Mucosa of gallbladder (tissue), 1 donor: ENCODE measurements at places on chromosomes 16 and 17.

DNA sequence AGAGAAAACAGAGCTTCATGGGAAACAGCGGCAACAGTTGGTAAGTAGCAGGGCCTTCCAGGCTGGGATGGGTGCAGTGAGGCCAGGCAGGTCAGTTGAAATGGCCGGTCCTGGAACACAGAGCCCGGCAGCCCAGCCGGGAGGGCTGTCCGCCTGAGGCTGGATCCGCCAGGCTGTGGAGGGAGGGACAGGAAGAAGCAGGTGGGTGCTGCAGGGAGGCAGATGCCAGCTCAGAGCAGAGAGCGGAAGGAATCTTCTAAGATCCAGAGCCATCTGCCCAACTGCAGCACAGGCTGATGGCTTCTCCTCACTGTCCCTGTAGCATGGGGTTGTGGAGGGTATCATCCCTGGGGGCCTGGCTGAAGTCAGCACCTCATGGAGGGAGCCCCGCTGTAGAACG, 599 bp downstream of the RNF112 start:
- DNase-seq: no peak

DNA sequence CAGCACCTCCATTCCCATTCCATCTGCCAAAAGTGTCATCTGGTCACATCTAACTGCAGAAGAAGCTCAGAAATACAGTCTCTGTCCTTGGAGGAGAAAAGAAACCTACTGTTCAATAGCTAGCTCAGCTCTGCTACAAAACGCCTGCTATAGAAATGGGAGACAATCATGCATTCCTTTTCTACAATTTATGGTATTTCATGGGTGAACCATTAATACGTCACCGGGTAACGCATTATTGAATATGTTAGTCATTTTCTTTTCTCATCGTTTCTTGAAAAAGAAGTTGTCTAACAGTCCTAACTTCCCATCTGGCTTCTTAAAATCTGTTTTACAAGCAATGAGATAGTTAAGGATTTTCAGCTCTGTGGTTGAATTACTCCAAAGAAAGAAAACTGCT, 496.7 kb upstream of the RBFOX1 start:
- DNase-seq: no peak

GRCh38 chr17:61157246-61157886, 242.3 kb upstream of the TBX2 start:
- DNase-seq: no peak

DNA sequence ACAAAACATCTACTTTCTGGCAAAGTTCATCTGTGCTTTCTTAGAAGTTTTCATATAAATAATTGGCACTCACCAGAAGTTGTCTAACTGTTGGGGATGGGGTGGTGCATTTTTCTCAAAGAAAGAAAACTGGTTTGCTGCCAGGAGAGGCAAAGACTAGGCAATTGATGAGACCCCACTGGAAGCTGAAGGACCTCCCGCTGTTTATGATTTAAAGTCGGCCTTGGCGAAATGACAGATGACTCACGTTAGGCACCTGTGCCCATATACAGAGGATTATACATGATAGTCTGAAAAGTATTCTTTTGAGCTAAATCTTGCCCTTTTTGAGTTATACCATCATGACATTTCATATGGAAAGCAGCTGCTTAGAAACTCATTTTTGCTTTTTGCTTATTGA, 193.0 kb upstream of the ZFHX3 start:
- no peak for DNase-seq

- no peak for DNase-seq
These were observed 69.2 kb downstream of the SDR42E1 start for GRCh38 chr16:81942007-81942601.

DNA sequence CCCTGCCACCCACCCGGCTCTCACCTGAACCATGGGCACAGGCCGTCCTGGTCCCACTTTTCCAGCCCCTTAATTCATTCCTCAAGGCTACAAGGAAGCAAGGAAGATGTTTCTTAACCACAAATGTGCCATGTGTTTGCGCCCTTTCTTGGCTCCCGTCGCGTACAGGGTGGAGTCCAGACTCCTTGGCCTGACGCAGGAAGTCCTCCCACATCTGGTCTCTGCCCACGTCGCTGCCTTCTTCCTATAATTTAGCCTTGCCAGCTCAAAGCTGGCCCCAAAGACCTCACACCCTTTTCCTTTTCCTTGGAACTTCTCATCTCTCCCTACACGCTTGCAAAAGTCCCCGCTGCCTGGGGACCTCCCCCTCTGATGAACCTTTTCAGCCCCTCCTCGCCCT, 38.8 kb upstream of the BHLHA9 start:
- DNase-seq: no peak

DNA sequence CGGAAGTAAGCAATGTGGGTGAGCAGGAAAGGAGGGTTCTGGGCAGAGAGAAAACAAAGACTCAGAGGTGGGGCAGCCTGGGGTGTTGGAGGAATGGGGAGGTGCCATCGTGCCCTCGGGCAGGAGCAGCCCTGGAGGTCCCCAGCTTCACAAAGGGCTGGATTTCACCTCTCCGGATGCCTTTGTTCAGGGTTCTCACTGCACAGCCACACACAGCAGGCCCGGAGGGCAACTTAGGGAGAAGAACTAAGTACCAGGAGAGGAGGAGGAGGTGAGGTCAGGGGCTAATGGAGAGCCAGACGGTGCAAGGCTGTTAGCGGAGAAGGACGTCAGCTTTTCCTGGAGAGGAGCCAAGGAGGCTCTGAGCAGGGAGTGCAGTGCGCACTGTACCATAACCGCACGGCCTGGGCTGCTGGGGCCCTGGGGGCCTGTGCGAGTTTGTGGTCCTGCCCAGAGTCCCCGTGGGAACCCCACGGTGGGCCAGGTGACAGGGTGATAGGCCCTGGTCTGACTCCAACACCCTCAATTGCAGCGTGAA, 9.3 kb downstream of the ARRB2 start:
- DNase-seq: peak; percentile 40

DNA sequence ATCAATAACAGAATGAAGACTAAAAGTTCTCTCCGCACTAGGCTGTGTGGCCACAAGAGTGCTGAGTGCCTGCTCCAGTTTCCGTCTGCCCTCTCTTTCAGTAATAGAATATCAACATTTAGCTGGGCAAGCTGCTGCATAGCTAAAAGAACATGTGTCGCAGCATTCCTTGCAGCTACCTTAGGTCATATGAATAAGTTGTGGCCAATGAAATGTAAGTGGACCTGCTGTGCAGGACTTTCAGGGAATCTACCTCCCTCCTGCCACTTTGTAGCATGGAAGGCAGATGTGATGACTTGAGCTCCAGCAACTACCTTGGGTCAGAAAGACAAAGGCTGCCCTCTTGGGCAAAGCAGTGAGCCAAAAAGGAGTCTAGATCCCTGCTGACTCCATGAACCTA, 25.4 kb downstream of the SLC39A11 start:
- DNase-seq: no peak

DNA sequence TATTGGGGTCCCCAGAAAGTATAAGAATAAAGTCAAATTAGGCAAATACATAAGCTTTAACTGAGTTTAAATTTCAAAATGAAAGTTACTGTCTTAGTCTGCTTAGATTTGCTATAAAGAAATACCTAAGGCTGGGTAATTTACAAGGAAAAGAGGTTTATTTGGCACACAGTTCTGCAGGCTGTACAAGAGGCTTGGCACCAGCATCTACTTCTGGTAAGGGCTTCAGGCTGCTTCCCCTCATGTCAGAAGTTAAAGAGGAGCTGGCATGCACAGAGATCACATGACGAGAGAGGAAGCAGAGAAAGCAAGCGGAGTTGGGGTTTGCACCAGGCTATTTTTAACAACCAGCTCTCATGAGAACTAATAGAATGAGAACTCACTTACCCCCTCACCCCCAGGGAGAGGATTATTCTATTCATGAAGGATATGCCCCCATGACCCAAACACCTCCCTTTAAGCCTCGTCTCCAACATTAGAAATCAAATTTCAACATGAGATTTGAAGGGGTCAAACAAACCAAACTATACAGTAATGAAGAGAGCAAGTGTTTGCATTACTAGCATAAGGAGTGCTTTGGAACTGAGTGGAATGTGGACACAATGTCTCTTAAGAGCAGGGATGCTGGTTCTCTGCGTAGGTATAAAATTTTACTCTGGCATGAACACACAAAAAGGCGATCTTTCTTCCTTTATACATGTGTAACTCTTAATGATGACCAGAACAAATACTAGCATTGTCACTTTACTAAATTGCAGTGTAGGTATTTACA, 292.8 kb upstream of the PMFBP1 start:
- DNase-seq: no peak

- DNase-seq: peak; percentile 80
These were observed at the start of gene SPIRE2 for GRCh38 chr16:89828199-89828869. Gene SPIRE2 (plus strand): TSS chr16:89828475. CDS start chr16:89828551, 76 bp downstream.

GRCh38 chr17:927611-928461, 51.7 kb downstream of the NXN start:
- DNase-seq: no peak

DNA sequence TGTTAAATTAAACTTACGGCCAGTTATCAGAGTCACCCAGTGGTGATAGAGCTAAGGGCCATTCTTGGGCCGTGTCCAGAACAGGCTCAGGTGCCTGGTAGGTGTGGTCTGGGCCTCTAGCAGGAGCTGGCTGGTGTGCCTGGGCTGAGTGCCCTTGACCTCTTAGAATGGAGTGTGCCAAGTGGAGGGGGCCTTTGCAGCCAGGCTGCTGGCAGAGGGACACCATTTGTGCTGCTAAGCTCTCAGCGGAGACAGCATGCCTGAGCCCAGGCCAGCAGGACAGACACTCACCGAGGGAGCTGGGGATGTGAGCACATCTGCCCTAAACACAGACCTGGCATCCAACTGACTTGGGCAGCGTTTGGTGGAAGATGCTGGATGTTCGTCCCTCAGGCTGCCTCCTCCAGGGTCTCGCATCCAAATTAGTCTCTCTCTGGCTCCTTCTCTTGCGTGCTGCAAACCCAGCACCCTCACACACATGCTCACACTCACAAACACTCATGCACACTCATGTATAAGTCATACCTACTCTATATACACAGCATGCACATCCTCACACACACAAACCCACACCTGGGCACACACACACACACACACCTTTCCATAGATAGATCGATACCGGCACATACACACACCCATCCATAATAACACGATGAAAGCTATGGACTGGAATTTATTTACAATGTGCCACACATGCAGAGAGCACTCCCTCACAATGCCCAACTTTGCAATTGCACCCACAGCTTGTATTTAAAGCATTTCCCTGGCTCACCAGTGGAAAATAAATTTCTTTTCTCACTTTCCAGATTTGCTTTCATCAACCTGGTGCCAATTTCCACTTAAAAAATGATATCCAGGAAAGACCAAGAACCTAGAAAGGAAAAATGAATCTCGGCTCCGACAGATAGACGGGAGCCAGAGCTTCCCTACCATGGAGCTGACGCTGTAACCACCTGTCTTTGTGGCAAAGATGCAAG, 33.6 kb upstream of the CDH5 start:
- DNase-seq: no peak

- peak; percentile 6 for DNase-seq
These were observed 18.5 kb upstream of the N4BP1 start for GRCh38 chr16:48628359-48628985.

- peak; percentile 15 for DNase-seq
These were observed 151.2 kb downstream of the IRX5 start for GRCh38 chr16:55081622-55082590.

DNA sequence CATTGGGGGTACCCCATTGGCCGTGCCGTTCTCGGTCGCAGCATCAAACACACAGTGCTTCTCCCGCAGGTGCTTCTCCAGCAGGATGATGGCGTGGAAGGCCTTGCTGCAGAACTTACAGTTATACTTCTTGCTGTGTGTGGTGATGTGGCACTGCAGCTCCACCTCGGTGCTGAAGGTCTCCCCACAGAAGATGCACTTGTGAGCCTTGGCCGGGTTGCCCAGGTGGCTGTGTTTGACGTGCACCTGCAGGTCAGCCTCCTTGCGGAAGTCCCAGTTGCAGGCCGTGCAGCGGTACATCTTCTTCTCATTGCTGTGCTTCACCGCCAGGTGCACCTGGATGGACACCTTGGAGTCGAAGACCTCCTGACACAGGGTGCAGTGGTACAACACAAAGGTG, 219.3 kb downstream of the ZNF423 start:
- no peak for DNase-seq

- DNase-seq: no peak
These were observed 4.7 kb upstream of the KRTAP3-1 start for GRCh38 chr17:41013606-41014005.

DNA sequence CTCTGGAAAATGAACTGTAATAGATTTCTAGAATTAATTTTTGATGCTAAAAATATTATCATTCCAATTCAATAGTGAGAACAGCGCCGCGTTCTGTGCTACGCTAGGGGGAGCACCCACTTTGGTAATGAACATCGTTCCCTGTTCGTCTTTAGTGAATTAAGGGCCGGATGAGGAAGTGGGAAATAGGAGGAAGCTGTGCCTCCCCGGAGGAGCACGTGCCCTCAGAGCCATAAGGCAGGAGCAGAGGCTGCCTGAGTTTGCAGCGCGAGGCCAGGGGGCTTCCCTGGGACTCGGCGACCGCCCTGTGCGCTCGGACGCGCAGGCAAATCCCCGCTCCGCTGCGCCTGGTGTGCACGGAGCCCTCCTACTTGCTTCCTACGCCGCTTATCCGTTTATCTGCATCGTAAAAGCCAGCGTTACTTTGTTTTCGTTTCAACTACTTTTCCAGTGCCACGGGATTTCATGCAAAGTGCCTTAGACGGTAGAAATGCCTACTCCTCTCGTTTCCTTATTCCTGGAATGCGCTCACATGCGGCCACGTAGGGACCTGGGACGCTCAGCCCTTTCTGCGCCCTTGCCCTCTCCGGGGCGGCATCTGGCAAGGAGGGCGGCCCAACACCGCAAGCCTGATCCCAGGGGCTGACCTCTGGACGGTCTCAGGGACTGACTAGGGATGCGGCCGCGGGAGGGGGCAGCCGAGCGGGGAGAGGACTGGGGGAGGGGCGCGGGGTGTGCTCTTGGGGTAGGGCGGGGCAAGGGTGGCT, 76.4 kb downstream of the KCNJ12 start:
- peak; percentile 72 for DNase-seq

GRCh38 chr17:32519228-32520103, 32.7 kb downstream of the CDK5R1 start:
- no peak for DNase-seq

DNA sequence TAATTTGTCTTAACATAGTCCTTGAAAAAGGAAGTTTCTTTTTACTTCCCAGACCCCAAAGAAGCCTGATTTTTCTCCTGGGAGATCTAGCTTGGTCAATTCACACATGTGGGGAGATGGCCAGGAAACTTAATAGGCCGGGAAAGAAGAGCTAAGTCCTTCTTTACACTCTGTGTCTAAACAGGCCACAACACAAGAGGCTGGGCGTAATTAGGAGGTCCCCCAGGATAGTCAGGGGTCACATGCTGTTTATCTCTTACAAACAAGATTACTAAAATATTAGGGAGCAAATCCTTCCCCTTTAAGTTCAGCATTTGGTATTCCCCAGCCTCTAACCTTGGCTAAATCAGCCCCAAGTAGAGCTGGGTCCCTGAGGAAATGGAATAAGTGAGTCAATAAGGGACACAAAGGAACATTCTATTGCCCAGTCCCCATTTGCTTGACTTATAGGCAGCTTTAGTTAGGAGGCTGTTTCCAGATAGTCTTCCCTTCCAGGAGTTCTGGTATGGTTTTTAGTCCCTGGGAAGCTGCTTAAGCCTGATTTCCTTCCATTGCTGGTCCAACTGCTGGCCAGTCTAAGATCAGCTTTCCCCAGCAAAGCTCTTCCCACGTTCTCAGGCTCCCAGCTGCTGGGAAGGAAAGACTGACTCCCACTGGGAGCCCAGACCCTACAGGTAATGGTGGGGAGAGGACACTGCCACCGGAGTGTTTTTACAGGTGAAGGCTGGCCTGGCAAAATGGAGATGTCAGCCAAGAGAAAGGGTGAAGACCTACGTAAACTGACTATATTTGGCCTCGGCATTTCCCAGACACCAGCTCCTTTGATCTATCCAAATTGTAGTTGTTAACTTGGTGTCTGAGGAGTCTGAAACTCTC, 14.1 kb upstream of the HOXB9 start:
- DNase-seq: no peak

- DNase-seq: peak; percentile 97
These were observed 4.3 kb upstream of the TLCD2 start for GRCh38 chr17:1714427-1714979.
